CD4-positive, alpha-beta T cell treated with Interleukin-4 for 4 hours (primary cell): ENCODE measurements at places on chromosomes 4 and X.

GRCh38 chr4:188403272-188403671 is 264.0 kb downstream of the TRIML1 start:
- no peak for DNase-seq

DNA sequence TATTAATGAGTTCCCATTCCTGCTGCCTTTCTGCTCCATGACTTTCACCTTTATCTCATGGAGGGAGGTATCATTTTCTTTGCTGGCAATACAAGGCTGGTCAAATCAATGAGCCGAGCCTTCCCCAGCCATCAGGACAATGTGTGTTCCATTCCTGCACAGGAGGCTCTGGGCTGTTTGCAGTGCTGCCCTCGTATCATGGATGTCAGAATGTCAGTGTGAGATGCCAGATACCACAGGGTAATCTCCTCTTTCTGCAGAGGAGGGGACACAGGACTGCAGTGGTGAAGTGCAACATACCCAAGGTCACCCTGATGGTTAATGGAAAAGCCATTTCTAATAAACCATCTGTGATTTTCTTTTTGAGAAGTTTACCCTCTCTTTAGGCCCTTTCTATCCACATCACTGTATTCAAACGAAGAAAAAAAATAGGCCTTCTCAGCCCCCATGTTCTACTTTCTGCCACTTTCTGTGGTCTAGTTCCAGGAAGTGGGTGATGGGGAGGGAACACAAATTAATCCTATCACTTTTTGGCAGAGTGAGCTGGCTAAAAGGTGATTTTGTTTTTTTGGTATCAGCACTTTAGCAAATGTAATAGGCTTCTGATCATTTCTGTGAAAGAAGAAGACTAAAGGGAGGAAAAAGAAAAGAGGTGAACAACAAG is 490.2 kb upstream of the BOD1L1 start:
- no peak for DNase-seq

- no peak for DNase-seq
Measured at GRCh38 chrX:153433161-153433680, 12.6 kb downstream of the TREX2 start.

DNA sequence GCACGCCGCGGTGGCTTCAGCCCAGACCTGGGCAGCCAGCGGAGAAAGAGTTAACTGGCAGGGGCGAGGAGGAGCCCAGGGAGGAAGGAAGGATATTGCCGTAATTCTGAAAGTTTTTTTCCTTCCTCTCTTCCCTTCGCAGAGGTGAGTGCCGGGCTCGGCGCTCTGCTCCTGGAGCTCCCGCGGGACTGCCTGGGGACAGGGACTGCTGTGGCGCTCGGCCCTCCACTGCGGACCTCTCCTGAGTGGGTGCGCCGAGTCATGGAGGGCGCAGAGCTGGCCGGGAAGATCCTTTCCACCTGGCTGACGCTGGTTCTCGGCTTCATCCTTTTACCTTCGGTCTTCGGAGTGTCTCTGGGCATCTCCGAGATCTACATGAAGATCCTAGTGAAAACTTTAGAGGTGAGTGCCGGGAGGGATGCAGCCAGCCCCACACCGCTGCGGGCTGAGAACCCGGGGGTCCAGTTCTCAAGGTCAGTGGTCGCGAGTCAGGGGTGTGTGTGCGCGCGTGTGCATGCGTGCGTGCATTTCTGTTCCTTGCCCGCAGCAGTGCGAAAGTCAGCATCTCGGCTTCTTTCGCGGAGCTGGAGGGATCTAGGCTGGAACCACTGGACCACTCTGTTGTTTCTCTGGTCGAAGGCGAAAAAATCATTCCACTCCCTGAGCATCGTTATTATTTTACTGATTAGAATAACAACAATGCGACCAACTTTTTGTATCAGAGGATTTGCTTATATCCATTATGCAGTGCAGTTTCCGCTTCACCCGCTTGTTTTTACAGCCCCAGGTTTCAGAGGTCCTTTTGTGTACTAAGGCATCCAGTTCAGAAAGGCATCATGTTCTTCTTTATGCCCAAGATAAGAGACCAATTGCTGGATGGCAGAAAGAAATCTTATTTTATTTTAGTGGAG is 709 bp downstream of the GPAT3 start:
- no peak for DNase-seq

DNA sequence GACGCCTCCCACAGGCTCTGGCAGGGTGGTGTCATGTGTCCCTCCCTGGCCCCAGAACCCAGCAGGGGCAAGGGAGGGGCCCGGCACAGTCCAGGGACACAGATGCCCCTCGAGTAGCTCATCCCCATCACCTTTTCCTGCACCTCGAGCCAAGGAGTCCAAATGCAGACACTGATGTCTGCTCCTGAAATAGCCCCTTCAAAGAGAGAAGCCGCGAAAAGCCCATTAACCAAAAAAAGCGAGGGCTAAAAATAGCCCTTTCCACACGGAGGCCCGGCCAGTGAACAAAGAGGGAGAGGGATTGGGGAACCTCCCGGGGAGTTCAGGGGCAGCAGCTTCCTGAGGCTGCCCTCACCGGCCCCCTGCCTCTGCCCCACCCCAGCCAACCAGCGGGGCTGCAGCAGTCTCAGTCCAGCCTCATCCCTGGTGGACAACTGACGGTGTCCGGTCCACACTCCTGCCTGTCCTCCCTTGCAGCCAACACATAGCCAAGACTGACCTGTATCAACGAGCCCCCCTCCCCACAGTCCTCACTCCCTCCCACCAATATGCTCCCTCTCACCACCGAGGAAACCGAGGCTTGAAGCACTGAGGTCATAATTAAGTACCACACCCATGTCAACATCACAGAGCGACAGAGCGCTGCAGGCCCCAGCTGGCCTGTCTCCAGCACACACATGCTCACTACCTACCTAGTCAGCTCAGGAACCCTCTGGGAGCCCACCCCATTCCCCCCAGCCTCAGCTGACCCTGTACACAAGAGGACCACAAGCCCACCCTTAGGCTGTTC is 23.9 kb downstream of the WDR1 start:
- no peak for DNase-seq

DNA sequence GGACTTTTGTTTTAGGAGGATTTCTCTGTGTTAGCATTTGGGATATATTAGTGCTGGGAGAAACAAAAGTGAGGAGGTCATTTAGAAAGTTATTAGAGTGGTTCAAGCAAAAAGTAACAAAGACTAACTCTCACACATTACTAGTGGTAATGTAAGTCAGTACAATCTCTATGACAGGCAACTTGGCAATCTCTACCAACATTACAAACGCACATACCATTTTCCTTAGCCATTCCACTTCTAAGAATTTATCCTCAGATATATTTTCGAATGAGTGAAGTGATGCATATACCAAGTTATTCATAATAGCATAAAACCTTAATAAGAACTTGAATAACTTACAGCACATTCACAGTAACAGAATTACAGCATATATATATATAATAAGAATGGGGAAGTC is 146.2 kb downstream of the PRSS12 start:
- no peak for DNase-seq

GRCh38 chr4:152479428-152480026 is 56.4 kb downstream of the FBXW7 start:
- DNase-seq: no peak

GRCh38 chr4:79893456-79893855 is 179.6 kb downstream of the ANTXR2 start:
- DNase-seq: no peak

DNA sequence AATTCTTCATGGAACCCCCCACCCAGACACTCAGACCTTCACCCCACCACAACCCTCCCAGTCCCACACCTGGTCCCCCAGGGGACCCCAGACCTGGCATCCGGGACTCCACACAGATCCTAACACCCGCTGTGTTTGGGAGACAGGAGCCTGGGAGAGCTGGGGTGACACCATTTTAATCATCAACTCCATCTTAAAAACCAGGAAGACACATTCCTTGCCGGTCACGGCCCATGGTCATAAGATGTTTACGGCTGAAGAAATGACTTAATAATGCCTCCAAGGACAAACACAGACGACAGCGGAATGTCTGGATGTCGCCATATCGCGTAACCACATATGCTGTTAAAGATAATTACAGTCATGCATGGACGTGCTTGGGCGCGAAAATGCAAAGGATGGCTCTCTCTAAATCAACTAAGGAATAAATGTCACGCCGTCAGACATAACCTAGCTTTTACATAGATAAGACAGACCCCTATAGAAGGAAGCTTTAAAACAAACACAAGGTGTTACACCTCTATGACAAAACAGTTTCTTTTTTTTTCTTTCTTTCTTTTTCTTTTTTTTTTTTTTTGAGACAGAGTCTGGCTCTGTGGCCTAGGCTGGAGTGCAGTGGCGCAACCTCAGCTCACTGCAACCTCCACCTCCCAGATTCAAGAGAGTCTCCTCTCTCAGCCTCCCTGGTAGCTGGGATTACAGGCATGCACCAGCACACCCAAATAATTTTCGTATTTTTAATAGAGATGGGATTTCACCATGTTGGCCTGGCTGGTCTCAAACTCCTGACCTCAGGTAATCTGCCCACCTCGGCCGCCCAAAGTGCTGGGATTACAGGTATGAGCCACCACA is 2.1 kb upstream of the DHRSX start:
- DNase-seq: no peak

- DNase-seq: no peak
Measured at GRCh38 chrX:151793886-151794285, 59.3 kb downstream of the CNGA2 start.

DNA sequence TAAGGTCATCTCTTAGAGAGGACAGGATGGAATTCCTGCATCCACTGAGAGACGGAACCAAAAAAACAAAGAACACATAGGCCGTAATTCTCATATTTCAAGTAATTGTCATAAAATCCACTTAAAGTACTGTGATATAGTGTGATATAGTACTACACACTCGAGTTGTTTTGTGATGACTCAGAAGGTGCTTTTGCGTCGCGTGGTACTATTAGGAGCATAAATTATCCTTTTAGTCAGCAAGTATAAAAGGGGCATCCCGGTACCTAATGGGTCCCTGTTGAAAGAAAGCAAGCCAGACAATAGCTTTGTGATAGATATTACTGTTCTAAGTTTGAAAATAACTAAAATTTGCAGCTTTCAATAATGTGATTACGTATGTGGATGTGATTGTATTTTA is 55.3 kb downstream of the GPR143 start:
- DNase-seq: no peak

- no peak for DNase-seq
Measured at GRCh38 chr4:177032341-177032740, 239.6 kb upstream of the VEGFC start.

GRCh38 chr4:39467464-39467863 is 8.6 kb downstream of the LIAS start:
- no peak for DNase-seq

DNA sequence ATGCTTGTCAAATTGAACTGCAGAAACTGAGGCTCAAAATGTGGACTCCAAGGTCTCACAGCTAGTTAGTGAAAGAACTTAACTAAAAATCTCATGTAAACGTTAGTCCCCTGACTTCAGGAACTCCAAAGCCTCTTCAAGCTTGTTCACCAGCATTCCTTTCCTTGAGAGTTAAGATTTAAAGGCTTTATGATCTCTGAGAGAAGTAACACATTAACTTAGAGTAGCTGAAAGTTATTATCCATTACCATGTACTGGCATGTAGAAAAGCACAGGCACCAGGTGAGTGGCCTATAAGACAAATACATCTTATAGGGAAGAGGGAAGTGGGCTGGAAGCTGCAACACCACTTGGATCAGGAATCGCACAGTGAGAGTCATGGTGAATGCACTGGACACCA is 15.3 kb downstream of the PARM1 start:
- DNase-seq: no peak

DNA sequence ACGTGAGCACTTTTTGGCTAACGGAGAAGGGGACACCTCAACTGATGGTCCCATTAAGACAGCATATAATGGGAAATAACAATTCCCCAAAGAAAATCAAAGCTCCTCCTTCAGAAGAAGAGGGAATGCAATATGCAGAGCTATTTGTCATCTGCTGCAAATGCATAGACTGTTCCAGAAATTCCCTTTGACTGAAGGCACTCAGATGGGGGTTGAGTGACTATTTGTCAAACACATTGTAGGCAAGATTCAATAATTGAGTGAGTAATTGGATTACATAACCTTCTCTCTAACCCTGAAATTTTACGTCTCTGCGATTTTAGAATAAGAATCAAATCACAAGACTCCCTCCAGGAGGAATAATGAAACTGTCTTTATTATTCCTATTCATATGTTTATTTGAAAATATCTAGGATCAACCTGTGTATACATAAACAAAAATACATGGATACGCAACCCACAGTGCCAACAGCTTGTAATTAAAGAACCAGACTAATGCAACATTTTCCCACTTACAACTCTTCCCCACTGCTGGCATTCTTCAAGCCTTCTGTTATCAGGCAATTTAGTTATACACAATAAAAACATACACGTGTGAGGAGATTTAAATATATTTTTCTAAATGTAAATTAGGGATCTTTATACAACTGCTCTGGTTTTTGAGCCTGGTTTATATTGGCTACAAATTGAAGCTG is 256.6 kb downstream of the GBA3 start:
- DNase-seq: no peak

DNA sequence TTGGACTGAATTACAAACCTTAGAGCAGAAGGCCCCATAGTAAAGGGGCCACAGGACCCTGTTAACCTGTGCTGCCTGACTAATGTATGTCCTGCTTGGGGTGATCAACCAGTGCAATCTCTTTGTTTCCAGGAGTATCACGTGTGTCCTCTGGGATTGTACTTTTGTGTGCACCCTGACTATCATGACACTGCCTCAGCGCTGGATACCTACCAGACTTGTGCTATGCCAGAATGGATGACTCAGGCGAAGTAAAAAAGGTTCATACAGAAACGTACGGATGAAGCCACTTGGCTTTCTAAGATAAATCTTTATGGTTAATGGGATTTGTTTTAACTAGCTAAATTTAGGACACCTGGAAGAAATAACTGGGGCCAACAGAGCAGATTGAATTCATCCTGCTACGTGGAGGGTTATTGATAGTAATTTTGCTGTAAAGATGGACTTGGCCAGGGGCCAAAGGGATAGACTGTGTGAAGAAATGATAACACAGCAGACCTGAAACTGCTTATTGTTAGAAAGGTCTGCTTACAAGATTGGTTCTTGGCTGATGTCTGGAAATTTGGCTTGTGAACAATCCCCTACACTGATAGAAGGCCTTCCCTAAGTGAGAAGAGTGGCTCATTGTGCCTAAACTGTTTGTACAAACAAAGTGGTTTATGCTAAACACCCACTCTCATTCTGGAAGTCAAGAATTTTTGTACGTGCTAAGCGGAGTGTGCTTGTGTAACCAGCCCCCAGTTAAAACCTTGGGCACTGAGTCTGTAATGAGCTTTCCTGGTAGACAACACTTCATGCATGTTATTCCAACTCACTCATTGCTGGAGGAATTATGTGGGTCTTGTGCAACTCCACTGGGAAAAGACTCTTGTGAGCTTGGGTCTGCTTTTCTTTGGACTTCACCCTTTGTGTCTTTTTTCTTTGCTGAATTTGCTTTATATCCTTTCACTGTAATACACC is 750.5 kb upstream of the HTR2C start:
- no peak for DNase-seq

GRCh38 chrX:138788771-138789170 is 77.3 kb upstream of the FGF13 start:
- DNase-seq: no peak

GRCh38 chr4:100162027-100162685 is 28.1 kb downstream of the DDIT4L start:
- no peak for DNase-seq
